HuH-7.5 (cell line): ENCODE measurements at places on chromosomes 13 and 19.

GRCh38 chr19:810883-811489, 10.8 kb downstream of the PLPPR3 start:
- DNase-seq: peak; percentile 41

DNA sequence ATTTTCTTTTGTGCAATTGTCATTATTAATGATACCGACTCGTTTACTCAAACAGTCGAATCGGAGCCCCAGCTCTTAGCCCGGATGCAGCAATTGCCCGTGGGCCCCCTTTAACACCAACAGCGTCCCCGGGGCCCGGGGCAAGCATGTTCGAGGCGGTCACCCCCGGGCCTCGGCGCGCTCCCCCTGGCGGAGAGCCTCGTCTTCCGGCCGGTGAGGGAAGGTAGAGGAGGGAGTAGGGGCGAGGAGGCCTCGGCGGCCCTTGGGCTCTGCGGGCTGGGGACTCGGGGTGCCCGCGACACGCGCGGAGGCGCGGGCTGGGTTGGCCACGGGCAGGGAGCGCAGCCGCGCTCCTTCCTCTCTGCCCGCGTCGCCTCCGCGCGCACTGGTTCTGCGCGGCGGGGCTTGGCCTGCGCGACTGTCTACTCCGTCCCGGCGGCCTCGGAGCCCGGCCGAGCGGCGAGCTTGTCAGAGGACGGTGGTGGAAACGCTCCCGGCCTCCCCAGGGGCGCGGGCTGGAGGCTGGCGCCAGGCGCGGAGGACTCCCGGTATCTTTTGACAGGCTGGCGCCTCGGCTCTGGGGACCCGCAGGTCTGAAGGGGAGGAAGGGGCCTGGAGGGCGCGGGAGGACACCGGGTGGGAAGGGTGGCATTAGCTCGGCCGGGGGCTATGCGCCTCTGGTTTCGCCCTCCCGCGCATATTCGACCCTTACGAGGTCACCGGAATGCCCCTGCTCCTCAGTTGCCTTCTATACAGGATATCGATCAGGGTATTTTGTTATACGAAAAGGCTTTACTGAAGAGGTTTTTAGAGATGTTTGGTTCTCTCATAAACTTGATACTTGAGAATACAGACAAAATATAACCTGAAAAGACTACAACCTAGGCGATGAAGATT, 1.5 kb downstream of the BIVM start:
- DNase-seq: peak; percentile 71

- no peak for DNase-seq
Measured at GRCh38 chr19:47492137-47492533, 8.1 kb upstream of the KPTN start.

- no peak for DNase-seq
Measured at GRCh38 chr13:30712536-30713532, 22.5 kb upstream of the ALOX5AP start.

- DNase-seq: no peak
Measured at GRCh38 chr19:17184371-17184841, 30.8 kb upstream of the USE1 start.

DNA sequence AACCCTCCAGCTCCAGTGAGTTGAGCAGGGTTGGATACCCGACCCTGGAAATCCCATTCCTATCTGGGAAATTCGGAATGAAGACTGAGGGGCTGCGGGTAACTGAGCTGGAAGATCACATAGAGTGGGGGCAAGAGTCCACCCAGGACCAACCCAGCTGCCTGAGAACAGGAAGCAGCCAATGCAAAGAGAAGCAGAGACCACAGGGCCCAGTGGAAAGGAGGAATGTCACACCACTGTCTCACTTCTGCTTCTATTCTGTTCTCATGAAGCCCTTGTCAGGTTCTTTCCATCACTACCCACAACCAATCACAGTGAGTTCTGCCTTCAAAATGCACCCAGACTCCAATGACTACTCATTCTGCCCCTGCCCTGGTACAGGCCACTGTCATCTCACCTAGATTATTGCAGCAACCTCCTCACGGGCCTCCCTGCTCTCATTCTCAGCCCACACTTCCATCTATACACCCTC, 15.3 kb downstream of the DYRK1B start:
- no peak for DNase-seq

GRCh38 chr13:22189176-22190048, 518.5 kb downstream of the FGF9 start:
- DNase-seq: no peak

DNA sequence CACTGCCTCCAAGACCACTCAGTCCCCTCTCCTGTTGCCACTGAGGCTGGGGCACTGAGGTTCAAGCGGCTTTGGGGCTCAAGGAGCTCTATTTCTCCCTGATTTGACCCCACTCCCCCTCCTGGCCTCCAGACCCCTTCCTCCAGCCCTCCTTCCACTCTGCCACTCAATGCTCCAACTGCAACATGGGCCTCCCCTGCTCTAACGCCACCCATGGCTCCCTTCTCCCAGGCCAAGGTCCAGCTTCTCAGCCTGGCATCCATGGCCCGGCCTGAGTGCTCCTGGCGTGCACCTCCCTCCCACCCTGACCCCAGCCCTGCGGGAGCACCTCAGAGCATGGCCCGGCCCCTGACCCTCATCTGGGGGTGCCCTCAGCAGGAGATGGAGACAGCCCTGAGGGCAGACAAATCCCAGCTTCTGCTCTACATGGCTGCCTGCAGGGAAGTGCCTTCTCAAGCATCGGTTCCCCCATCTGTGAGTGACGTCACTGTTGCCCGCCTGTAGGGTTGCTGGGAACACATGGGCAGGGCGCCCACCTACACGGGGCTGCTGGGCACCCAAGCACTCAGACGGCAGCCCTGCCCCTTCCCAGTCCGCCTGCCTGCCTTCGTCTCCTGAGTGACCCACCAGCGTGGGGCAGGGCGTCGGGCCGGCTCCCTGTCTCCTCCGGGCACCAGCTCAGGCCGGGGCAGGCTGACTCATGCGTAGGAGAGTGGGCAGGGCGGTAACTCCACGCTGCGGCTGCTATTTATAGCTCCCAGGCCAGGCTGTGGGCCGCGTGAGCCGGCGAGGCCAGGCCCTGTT, 1.6 kb upstream of the DIRAS1 start:
- DNase-seq: no peak

GRCh38 chr13:100476963-100477362, 111.6 kb downstream of the GGACT start:
- DNase-seq: no peak

DNA sequence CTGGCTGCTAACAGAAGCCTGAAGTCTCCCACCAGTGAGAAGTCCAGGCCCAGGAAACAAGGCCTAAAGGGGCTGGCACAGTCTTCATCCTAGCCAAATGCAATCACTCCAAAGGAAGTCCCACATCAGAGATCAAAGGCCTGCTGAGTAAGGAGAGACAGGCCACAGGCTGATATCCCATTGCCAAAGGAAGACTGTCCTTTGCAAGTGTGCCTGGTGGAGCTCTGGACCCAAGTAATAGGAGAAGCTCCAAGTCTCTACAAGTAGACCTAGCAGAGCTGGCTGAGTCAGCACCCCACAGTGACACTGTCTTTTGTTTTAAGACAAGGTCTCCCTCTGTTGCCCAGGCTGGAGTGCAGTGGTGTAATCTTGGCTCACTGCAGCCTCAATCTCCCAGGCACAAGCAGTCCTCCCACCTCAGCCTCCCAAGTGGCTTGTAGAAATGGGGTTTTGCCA, 4.5 kb downstream of the DBP start:
- DNase-seq: no peak

GRCh38 chr19:35868172-35868822, at the start of gene APLP1:
TSS of gene APLP1 (plus strand) at chr19:35868574. CDS start at chr19:35868637, 63 bp downstream.
- DNase-seq: peak; percentile 65

DNA sequence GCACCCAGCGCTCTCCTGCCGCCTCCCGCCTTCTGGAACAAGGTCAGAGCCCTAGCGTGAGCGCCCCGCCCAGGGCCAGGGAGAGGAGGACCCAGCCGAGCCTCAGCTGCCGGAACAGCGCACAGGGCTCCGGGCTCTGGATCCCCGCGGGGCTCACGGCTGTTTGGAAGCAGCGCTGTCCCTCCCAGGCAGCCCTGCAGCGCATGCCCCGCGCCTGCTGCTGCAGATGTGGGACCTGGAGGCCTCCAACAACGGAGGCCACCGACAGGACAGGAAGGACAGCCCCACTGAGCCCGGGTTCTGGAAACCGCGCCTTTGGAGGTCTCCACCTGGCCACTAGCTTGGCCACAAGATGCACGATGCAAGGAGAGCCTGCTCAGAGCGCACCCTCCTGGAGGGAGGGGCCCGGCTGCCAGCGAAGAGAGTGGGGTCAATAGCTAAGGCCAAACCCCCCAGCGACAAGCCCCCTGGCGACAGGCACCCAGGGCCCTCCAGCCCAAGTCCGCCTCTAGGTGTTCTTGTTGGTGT, 12.6 kb downstream of the ZSCAN18 start:
- no peak for DNase-seq

- DNase-seq: no peak
Measured at GRCh38 chr13:42274386-42275097, 2.6 kb downstream of the AKAP11 start.

GRCh38 chr13:20714563-20715329, 11.2 kb downstream of the IL17D start:
- no peak for DNase-seq

DNA sequence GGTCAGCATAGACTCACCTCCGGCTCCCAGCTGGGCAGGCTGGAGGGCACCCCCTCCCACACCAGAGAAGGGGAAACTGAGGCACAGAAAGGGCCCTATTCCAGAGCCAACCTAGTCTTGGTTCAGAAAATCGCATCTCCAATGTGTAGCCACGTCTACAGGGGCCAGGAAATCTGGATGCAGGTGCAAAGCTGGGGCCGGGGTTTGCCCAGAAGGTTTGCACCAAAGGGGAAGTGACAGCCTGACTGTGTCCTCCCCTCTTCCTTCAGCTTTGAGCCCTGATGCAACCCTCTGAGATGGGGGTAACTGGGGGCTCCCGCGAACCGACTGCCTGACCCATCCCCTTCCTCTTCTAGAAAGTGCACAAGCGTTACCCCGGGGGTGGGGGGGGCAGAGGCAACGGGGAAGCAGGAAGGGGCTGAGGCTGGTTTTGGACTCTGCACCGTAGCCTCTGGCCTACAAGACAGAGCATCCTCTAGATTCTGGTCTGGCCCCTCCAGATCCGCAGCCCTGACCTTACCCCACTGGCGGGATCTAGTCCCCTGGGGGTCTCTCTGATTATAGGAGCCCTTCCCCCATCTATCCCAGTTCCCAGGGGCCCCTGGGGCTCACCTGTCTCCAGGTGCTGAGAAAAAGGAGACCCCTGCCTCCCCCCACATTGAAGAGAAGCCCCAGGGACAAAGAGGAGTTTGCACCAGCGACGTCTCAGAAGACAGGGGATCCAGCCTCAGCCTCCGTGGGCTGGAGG, 1.1 kb upstream of the ONECUT3 start:
- DNase-seq: no peak

DNA sequence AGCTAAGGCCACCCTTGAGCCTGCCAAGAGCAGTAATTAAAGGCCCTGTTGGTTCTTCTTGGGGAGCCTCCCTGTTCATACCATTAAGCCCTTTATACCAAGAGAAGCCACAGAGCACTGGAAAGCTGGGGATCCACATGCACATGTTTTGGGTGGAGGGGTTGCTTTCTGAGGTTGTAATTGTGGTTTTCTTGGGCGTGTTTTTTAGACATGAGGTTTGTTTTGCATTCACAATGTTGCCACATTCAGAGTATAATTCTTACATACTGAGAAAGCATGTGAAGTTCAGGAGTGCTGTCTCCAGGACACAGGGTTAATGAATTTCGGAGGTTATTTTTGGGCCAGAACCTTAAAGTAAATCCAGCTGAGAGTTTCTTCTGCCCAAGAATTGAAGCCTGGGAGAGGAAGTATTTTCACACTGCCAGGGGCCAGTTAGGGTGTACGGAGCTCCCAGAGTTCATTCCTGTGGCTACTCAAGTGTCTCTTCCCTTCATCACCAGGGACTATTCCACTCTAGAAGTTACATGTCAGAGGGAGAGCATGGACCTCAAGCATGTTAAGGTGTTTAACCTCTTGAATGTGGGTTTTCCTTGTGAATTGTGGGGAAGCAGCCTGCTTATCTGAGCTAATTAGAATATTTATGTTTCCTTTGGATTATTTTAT, 37.0 kb downstream of the ZNF136 start:
- no peak for DNase-seq

DNA sequence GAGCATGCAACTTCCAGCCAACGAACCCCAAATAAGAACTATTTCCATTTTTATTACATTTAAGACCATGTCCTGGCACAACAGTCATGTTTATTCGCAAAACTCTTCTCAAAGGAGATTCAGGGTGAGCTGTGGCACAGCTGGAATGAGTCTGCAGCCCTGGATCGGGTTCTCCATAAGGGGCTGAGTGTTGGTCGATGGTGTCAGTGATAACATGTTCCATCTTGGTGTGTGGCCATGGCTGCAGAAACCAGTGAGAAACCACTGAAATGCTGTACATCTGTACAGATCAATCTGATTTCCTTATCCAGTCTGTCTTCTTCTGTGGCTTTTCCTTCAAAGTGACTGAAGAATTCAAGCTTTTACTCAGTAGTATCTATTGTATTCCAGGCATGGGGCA, 15.2 kb downstream of the FAM124A start:
- DNase-seq: no peak

DNA sequence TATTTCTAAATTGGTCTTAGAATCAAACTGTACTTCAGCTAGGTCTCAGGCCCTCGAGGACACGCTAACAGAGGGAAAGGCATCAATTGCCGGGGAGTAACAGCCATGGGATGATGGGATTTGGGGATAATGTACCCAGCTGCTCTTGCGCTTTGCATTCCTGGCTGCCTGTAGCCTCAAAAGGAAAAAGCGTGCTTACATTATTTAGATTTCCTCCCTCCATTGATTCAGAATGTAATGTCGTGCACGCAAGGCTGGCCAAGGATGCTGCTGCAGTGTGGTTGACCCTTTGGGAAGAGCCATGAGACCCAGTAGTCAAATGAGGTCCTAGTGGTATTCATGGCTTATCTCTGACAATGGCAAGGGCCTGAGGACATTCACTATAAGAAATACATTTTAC, 95.1 kb downstream of the SLC7A1 start:
- DNase-seq: no peak

DNA sequence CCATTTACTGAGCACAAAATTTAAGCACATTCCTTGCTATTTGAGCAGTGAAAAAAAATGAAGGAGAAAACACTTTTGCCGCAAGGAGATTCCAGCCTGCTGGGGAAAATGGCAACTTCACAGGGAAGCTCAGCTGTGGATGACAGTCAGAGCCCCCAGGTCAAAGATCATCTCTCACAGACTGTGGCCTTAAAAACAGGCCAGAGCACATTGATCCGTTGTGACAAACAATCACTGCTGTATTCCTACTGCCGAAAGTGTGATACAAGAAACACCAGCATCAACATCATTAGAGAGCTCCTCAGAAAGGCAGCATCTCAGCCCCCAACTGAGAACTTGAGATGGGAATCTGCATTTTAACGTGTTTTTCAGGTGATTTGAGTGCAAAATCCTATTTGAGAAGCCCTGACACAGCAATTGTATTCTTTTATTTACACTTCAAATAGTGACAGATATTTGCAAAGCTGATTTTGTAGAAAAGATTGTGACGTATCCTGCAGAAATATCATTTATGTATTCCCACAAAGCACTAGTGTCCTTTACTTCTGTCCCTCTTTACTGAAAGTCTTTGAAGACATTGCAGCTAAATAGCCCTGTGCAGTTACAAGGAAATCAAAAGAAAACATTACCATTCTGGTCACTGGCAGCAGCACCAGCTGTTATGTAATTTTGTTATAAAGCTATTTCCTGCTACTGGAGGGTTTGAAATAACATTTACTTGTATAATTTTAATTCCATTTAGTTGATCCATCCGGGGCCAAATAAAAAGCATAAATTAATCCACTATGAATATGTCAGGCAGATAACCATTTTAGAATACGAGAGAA, 652.0 kb downstream of the LIG4 start:
- DNase-seq: no peak

GRCh38 chr13:108573455-108573854, 56.0 kb upstream of the MYO16 start:
- no peak for DNase-seq

GRCh38 chr19:47266401-47266941, 8.2 kb upstream of the INAFM1 start:
- DNase-seq: no peak
